ENCODE measurements at places on chromosomes 11 and 22.
A peak's percentile ranks its signal among the peaks of the same experiment; 100 is the strongest.

- DNase-seq: no peak
These were observed 44.4 kb downstream of the AHNAK start for GRCh38 chr11:62502030-62502730.

GRCh38 chr11:74388678-74389327 is 9.4 kb downstream of the PGM2L1 start:
- DNase-seq: peak; percentile 44

- no peak for DNase-seq
These were observed 393.5 kb downstream of the BUD13 start for GRCh38 chr11:116379185-116379828.

DNA sequence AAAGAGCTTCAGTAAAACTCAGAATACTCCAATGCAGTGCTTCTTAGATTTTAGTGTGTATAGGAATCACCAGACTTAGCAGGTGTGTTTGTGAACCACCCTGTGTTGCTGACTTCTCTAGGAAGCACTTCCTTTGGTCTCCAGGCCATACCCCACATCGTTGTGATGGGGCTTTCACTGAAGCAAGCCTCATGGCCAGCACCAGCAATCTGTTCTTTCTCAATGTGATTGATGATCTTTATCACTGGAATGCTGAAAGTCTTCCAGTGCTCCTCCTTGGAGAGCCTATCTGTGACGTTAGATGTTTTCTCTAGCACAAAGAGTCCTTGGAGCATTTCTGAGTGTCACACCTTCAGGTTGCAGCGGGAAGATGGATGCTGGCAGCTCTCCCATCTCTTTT is 280.5 kb downstream of the DDX10 start:
- no peak for DNase-seq

GRCh38 chr22:44024288-44024921 is at the start of gene PARVB:
Gene PARVB (plus strand): TSS chr22:44024302. CDS start chr22:44024340, 38 bp downstream.
- DNase-seq: no peak
